ENCODE measurements at places on chromosomes 1 and 21. TPM values are rescaled to one million over a fixed set of nuclear protein-coding genes. Genes with fewer than 3 reads are reported as not detected.

GRCh38 chr1:162884831-162885230 lies 23.9 kb upstream of the CCDC190 start:
- no peak overlapping the region for H3K4me3 ChIP-seq
- no peaks in the 10 kb centered on the region for H3K36me3 ChIP-seq
- no peak overlapping the region for H3K27ac ChIP-seq
- DNase-seq, result no peak
- H3K27me3 ChIP-seq, result no peaks in the 10 kb centered on the region

GRCh38 chr1:18599086-18599485 lies 31.6 kb upstream of the PAX7 start:
- DNase-seq, result no peak
- H3K27me3 ChIP-seq, result peaks cover 4% of the 10 kb centered on the region
- H3K4me1 ChIP-seq, result no peaks in the 10 kb centered on the region

Gene ZNF683
- total RNA-seq, result 2.4 TPM

- H3K27ac ChIP-seq, result no peak overlapping the region
- H3K36me3 ChIP-seq, result no peaks in the 10 kb centered on the region
- no peaks in the 10 kb centered on the region for H3K27me3 ChIP-seq
- no peak for DNase-seq
- H3K4me1 ChIP-seq, result no peaks in the 10 kb centered on the region
- H3K4me3 ChIP-seq, result no peak overlapping the region
Measured at GRCh38 chr1:96887501-96887900, 165.9 kb downstream of the PTBP2 start.

DNA sequence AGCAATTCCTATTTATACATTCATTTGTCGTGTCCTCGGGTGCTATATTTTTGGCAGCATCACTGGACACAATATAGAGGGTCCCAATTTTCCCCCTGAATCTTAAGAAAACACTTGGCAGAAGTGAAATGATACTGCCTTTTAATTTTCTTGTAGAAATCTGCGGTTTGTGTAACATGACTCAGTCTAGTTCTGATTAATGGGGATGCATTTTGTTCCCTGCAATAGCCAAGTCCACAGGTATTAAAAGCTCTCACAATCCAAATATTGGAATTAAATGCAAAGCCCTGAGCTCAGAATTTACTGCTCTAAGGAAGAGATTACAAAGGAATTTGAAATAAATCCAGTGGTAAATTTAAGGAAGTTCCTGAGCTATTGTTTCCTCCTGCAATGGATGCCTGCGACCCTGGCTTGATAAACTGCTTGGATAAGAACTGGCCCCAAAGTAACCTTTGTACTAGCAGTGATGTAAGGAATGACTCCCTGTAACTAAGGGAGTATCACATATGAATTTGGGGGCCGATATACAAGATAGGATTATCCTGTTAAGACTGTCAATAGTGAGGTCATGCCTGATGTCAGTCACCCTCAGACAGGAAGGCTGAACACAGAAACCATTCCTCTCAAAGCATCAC lies 349.7 kb upstream of the C1orf87 start:
- DNase-seq, result no peak
- H3K4me1 ChIP-seq, result no peaks in the 10 kb centered on the region
- no peak overlapping the region for H3K27ac ChIP-seq
- no peak overlapping the region for H3K4me3 ChIP-seq
